ENCODE measurements at places on chromosomes 1 and 21.
A peak's percentile ranks its signal among the peaks of the same experiment; 100 is the strongest.

DNA sequence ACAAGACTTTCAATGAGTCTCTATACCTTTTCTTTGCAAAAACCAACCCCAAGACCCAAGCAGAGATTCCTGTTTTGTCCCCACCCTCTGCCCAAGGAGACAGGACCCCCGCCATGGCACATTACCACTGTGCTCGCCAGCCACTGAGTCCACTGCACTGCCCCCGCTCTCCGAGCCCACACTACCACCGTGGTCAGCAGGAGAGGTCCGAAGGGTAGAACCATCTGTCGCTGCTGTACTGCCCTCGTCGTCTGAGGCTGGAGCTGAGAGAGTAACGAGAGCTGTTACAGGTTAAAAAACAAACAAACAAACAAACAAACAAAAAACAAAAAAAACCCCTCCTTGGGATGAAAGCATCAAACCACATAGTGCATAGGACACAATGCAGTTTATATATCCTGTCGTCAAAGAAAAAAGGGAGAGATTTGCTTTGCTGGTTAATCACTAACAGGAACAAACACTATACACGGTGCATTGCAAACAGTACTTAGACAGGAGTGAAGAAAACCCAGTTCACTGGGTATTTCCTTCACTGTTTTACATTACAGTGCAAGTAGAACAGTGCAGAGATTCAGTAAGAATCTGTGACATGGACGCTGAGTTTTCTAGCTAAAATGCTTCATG is 71.0 kb downstream of the UBR4 start:
- no peak for DNase-seq

- DNase-seq: no peak
Measured at GRCh38 chr1:95384567-95384966, 150.6 kb downstream of the RWDD3 start.

GRCh38 chr1:6185635-6186382 is 5.7 kb upstream of the CHD5 start:
- no peak for DNase-seq

- no peak for DNase-seq
Measured at GRCh38 chr21:43908167-43908566, 43.1 kb downstream of the AGPAT3 start.

GRCh38 chr1:159161001-159161718 is 10.3 kb upstream of the CADM3 start:
- peak; percentile 49 for DNase-seq

DNA sequence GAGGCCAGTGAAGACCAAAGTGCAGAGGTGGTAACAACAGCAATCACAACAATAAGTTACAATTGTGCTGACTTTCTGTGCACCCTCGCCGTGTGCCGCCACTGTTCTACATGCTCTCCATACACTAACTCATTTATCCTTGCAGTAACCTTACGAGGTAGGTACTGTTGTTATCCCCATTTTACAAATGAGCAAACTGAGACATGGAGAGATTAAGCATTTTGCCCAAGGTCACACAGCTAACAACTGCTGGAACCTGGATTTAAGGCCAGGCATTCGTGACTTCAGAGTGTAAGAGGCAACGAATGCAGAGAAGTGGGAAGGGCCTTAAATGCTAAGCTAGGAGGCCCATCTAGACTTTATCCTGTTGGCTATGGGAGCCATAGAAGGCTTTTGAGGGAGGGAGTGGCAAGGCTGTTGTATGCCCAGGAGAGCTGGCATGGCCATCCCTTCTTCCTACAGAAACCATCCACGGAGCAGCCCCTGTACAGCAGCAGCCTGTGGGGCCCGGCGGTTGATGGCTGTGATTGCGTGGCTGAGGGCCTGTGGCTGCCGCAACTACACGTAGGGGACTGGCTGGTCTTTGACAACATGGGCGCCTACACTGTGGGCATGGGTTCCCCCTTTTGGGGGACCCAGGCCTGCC is 36.6 kb downstream of the AZIN2 start:
- DNase-seq: no peak

DNA sequence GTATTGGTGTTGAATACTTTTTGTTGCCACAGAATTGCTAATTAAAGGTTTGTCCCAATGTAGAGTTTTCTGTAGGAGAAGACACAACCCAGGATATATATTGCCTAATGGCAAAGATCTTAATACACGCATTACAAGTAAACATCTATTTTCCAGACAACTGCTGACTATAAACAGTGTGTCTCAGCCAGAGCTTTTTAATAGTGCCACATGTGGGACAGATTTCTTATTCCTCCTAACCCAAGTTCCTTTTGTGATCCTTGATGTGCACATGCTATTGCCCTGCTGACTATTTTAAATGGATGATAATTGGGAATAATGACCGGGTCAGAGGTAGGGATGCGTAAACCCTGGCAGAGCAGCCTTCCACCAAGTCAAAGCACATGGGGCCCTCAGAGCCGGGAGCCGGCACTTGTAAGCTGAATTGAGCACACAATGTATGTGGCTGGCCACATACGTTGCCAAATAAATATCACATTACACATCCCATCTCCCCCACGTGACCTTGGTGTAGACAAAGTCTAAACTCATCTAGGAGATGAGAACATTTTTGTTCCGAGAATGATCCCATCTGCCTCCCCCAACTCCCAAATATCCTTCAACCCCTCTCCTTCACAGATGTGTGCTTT is 209.8 kb upstream of the NFIA start:
- DNase-seq: no peak

DNA sequence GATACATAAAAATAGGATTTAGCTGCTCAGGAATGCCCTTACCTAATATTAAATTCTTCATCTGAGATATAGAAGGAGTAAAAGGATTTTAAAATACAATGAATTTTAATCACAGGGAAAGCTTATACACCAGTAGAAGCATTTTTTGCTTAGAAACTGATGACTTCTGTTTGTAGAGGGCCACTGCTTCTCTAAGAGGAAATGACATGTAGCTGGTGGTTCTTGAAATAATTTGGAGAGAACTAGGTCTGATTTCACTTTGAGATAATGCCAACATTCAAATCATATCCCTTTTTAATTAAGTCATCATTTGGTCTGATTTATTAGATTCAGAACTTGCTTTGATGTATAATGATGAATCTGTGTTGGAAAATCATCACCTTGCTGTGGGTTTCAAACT is 166.6 kb upstream of the SGIP1 start:
- DNase-seq: no peak

GRCh38 chr1:79633456-79633855 is 626.9 kb upstream of the ADGRL4 start:
- DNase-seq: no peak

All from NCI-H2029 treated with DMSO at 0.1 percent for 48 hours (cell line).